ENCODE measurements at places on chromosomes 2 and 18.

GRCh38 chr2:105262651-105263091 lies 21.1 kb downstream of the GPR45 start:
- DNase-seq: no peak
- H3K27ac ChIP-seq: no peak overlapping the region
- H3K36me3 ChIP-seq: no peaks in the 10 kb centered on the region
- H3K4me1 ChIP-seq: no peaks in the 10 kb centered on the region

- H3K4me1 ChIP-seq: no peaks in the 10 kb centered on the region
- H3K27me3 ChIP-seq: no peaks in the 10 kb centered on the region
- DNase-seq: no peak
- no peaks in the 10 kb centered on the region for H3K36me3 ChIP-seq
- H3K27ac ChIP-seq: no peak overlapping the region
These were observed 396.0 kb upstream of the SMIM21 start for GRCh38 chr18:75823471-75823870.

- no peaks in the 10 kb centered on the region for H3K4me1 ChIP-seq
- H3K27me3 ChIP-seq: no peaks in the 10 kb centered on the region
- no peak overlapping the region for H3K4me3 ChIP-seq
- no peak for DNase-seq
These were observed 384.1 kb downstream of the ERBB4 start for GRCh38 chr2:212154477-212154878.

GRCh38 chr2:133957724-133958480 lies 296.0 kb upstream of the MGAT5 start:
- H3K36me3 ChIP-seq: no peaks in the 10 kb centered on the region
- no peak overlapping the region for H3K27ac ChIP-seq
- H3K27me3 ChIP-seq: no peaks in the 10 kb centered on the region
- H3K4me1 ChIP-seq: no peaks in the 10 kb centered on the region
- no peak for DNase-seq

DNA sequence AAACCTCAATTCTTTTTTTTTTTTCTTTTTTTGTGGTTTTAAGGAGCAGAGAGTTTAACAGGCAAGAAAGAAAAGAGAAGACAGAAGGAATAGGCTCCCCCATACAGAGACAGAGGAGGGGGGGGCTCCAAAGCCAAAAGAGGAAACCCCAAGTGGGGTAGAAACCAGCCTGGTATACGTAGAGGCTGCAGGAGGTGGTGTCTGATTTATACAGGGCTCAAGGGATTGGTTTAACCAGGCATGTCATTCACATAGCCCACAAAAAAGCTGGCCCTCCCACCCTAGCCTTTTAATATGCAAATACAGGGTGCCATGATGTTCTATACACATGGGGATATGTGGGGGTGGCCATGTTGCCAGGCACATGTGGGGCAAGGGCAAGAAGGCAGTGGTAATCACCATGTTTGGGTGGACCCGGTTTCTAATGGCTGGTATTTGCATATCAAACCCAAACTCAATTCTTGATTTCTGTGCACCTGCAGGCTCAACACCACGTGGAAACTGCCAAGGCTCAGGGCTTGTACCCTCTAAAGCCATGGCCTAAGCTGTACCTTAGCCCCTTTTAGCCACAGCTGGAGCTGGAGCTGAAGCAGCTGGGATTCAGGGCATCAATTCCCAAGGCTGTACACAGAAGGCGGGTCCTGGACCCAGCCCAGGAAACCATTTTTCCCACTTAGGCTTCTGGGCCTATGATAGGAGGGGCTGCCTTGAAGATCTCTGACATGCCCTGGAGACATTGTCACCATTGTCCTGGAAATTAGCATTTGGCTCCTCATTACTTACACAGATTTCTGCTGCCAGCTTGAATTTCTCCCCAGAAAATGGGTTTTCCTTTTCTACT lies 170.3 kb downstream of the MAIP1 start:
- no peak overlapping the region for H3K4me3 ChIP-seq
- H3K27me3 ChIP-seq: no peaks in the 10 kb centered on the region
- H3K36me3 ChIP-seq: no peaks in the 10 kb centered on the region
- no peak for DNase-seq
- H3K4me1 ChIP-seq: no peaks in the 10 kb centered on the region
- H3K27ac ChIP-seq: no peak overlapping the region

DNA sequence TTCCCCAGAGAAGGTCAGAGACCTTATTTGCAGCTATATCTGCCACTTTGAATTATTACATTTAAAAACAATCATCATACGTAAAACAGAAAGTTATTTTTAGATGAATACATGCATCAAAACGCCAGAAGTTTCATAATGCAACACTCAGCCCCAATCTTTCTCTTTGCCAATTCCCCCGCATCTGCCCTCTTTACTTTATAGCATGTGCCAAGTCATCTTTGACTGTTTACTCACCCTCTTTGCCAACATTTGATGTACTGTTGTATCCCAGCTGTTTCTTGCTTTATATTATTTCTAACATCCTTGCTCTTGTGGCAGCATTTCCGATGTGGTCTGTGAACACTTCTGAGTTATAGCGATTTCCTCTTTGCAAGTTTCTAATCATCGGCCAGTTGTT lies 86.2 kb downstream of the CRIM1 start:
- H3K27me3 ChIP-seq: no peaks in the 10 kb centered on the region
- no peaks in the 10 kb centered on the region for H3K4me1 ChIP-seq
- H3K27ac ChIP-seq: no peak overlapping the region
- no peak overlapping the region for H3K4me3 ChIP-seq
- no peaks in the 10 kb centered on the region for H3K36me3 ChIP-seq

GRCh38 chr2:25313711-25314513 lies 27.8 kb downstream of the DNMT3A start:
- no peaks in the 10 kb centered on the region for H3K36me3 ChIP-seq
- H3K27ac ChIP-seq: no peak overlapping the region
- no peaks in the 10 kb centered on the region for H3K27me3 ChIP-seq
- peak; percentile 63 for DNase-seq
- H3K4me1 ChIP-seq: peaks cover 38% of the 10 kb centered on the region

DNA sequence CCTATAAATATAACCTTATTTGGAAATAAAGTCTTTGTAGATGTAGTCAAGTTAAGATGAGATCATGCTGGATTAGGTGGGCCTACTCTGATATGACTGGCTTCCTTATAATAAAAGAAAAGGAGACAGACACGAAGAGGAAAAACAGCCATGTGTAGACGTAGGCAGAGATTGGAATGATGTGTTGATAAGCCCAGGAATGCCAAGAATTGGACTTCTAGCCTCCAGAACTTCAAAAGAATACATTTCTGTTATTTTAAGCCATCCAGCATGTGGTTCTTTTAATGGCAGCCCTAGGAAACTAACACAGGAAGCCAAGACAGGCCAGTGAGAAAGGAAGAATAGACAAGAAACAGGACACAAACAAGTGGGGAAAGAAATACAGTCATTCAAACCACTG lies 68.6 kb downstream of the NYAP2 start:
- H3K27me3 ChIP-seq: no peaks in the 10 kb centered on the region
- no peak for DNase-seq
- no peak overlapping the region for H3K4me3 ChIP-seq
- no peaks in the 10 kb centered on the region for H3K36me3 ChIP-seq

DNA sequence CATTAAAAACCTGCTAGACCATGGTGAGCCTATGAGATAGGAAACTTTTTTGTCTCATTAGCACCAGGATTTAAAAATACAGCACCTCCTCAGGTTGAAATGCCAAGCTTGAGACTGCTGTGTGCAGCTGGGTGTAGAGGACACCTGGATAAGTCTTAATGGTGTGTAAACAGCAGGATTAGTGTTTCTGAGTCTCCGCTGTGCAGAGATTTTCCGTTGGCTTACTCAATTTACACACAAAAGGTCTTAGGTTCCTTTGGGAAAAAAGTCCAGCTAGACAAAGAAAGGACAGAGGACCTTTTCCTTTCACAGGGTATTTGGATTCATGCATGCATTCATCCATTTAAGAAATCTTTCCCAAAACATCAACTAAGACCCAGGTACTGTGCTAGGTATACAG lies 168.1 kb downstream of the NRXN1 start:
- H3K27ac ChIP-seq: no peak overlapping the region
- no peak for DNase-seq
- H3K4me3 ChIP-seq: no peak overlapping the region
- H3K27me3 ChIP-seq: no peaks in the 10 kb centered on the region
- no peaks in the 10 kb centered on the region for H3K36me3 ChIP-seq

DNA sequence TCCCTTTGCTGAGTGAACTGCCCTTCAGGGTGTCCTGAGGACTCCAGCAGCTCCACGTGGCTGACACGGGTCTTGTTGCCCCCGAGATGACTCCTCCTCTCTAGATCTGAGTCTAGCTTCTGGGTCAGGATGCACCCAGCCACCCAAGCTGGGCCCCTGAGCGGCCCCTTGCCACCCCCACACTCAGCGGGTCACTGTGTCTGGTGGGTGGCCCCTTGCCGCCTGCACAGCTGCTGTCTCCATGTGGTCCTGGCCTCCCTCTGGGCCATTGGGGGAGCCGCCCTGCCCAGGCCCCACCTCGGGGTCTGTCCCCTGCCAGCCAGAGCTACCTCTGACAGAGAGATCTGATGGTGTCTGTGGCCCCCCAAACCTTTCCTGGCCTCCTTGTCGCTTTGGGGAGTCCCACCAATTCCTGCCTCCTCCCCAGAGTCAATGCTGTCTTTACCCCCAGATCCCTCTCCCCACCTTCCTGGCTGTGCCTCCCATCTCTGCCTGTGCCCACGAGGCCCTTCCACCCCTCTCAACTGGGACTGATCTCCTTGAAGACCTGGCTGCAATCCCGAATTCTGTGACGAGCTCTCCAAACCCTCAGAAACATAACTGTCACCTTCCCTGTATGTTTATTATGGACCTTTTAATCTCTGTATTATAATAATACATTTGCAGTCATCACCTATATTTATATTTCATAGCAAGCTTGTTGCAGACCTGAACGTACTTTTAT lies 46.5 kb downstream of the TWIST2 start:
- no peak for DNase-seq
- H3K27ac ChIP-seq: no peak overlapping the region
- no peaks in the 10 kb centered on the region for H3K4me1 ChIP-seq
- no peak overlapping the region for H3K4me3 ChIP-seq
- no peaks in the 10 kb centered on the region for H3K36me3 ChIP-seq
- H3K27me3 ChIP-seq: no peaks in the 10 kb centered on the region

DNA sequence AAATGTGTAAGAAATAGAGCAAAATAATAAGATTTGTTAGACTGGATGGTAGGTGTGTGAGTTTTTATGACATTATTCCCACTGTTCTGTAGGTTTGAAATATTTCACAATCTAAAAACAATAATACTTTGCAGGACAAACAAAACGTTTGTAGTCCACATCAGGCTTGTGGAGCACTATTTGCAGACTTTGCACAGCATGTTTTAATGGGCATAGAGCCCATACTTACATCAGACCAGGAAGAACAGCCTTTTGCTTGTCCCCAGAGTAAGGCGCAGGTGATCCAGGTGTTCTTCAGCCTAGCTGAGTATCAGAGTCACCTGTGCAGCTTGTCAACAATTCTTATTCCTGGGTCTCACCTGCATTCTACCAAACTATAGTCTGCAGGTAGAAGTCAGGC lies 9.1 kb upstream of the STK39 start:
- peaks cover 18% of the 10 kb centered on the region for H3K4me1 ChIP-seq
- H3K27me3 ChIP-seq: no peaks in the 10 kb centered on the region
- H3K27ac ChIP-seq: peak overlapping the region; percentile 47
- DNase-seq: no peak
- H3K36me3 ChIP-seq: no peaks in the 10 kb centered on the region
- no peak overlapping the region for H3K4me3 ChIP-seq

DNA sequence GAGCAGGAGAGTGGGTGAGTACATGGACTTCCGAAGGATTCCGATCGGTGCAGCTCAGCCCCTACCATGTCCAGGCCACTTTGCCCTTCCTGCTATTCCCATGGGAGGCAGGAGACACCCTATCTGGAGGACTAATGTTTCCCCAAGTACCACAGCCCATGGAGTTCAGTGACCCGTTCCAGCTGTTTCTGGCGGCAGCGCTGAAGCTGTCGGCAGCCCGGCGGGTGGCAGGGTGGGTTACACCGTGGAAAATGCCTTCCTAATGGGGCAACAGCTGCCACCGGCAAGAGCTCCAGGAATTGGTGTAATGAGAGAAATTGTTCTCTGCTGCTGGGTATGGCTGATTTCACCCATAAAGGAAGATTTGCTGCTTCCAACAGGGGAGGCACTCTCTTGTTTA lies 98.3 kb downstream of the MYCN start:
- no peaks in the 10 kb centered on the region for H3K36me3 ChIP-seq
- no peak overlapping the region for H3K4me3 ChIP-seq
- no peak for DNase-seq
- no peaks in the 10 kb centered on the region for H3K27me3 ChIP-seq
